ENCODE measurements at places on chromosomes 13 and 19.

DNA sequence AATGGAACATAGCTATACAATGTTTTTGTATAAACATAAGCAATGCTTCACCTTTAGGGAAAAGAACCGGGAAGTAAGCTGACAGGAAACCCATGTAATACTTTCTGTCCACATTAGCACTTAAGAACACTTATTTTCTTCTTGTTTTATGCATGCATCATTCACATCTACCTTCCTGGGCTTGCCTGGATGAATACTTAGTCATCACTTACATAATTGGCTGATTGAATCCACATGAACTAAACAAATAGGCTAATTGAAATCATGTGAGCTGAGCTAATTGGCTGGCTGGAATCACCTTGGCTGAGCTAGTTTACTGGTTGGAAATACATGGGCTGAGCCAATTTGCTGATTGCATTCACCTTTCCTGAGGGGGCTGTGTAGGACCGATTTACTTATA, 78.8 kb downstream of the ZNF726 start:
- DNase-seq, result no peak

GRCh38 chr13:44819245-44819644, 170.0 kb downstream of the NUFIP1 start:
- DNase-seq, result no peak

DNA sequence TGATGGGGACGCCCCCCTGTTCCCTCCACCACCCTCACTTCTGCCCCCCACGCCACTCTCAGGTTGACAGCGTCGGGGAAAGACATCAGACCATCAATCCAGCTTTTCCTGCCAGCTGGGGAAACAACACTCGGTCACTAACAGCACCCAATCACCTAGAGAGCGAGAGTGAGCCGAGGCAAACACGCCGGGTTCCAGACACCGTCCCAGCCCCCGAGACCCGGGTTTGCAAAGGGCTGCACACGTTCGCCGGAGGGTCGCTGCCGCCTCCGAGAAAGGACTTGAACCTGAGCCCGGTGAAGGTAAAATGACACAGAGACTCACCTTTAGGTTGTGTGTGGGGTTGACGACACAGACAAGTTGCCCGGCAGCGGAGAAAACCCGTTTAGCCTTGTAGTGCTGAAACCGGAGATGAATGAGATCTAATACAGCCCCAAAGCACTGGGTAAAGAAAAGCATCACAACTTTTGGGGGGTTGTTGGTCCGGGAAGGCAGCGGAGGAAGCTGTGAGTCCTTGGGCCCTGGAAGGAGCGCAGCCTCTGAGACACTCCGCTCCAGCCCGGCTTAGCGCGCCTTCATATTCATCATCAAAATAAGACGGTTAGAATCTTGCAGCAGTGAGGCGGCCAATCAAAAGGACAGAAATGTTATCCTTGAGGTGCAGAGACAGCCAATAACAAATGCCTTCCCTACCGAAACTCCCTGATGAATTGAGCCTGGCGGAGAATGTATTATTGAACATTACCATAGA, at the start of gene SIAH3:
SIAH3 (minus strand) TSS at position 583 of the 751 bp plus-strand sequence; CDS start at position 459, 124 bp downstream.
- peak; percentile 66 for DNase-seq

DNA sequence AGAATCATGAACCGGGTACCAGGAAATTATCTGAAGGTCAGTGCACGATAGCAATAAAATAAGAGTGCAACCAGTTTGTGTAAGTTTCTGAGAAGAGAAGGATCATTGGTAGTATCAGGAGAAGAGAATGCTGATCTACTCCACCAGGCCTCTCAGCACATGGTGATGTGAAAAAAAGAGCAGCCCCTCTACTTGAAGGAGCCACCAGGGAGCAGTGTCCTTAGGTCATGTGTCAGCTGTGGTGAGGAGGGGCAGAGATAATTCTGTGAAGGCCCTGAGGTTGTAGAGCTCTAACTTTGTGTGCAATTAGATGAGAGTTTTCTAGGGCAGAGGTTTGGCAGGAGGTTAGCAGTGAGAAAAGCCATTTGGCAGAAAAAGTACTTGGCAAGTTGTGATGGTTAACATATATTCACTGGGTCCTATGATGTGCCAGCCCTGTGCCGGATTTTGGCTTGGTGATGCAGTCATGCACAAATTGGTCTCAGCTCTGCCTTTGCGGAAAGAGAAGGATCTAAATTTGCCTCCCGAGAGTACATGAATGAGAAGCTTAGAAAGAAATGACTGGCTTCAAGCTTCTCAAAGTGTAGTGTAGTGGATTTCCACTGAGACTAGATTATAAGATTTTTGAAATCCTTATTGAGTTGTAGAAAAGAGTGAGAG, 19.2 kb upstream of the ZC3H13 start:
- no peak for DNase-seq

DNA sequence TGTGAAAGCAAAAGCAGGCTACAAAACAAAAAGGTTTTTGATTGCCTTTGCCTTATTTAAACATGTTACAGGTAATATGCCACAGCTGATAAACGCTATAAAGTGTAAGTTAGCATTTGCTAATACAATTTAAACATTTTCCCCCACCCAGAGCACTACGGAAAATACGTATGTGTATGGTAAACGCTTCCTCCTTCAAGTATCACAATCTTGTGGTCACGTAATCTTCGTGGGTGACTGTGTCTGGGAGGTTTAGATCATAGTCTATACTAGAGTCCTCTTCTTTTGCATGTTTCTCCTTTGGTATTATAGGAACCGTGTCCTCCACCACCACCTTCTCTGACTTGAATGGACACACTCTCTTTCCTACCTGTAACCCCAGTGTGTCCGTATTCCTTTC, 38.1 kb upstream of the POSTN start:
- no peak for DNase-seq

GRCh38 chr19:15427350-15427700, 8.5 kb upstream of the AKAP8L start:
- DNase-seq, result no peak

DNA sequence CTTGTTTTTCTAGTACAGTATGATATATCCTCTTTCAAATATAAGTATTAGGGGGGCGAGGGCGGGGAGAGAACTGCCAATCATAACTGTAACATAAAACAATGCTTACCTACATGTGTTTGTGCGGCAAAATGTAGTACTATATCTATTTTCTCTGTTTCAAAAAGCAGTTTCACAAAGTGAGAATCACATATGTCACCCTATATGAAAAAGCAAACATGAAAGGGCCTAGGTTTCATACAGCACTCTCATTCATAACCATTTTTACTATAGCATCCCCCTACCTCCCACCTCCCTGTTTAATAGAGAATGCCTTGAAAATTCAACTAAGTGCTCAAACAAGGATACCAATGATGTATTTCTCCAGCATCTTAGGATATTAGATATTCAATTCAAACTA, 5.2 kb downstream of the TGDS start:
- no peak for DNase-seq

DNA sequence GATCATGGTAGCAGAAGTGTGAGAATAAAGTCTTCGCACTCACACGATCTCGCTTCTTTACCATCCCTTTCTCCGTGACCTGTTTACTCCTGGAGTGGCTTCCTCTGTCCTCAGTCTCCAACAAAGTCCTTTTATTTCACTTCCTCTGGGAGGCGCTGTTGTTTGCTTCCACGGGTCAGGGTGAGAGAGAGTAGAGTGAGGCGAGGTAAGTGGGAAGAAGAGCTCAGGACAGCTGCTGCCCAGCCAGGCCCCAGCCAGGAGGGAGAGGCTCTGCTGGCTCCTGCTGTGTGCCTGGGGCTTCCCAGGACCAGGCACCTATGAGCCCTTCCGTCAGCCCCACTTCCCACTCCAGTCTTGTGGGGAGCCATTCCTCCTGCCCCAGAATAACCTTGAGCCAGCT, 242.1 kb downstream of the FGF9 start:
- DNase-seq, result no peak

- DNase-seq, result no peak
Measured at GRCh38 chr19:50959731-50960500, 7.1 kb upstream of the KLK5 start.

- no peak for DNase-seq
Measured at GRCh38 chr19:48868114-48868886, at the start of gene PLEKHA4. TSS of gene PLEKHA4 (minus strand) at chr19:48868617. CDS start at chr19:48867620, 997 bp downstream.

DNA sequence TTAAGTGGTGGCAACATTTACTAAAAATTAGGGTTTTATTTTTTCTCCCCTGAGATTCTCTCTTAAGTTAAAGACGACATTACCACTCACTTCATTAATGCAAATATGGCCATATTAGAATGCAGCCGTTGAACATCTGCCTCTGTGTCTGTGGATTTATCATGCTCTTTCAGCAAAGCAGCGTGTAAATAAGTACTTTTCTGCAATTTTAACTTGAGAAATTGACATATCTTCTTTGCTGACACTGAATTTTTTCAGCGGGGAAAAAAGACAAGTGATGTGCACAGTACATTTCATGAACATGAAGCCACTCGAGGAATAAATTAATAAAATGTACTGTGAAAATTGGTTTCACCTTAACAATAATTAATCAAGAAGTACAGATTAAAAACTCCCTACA, 406.4 kb downstream of the ITGBL1 start:
- DNase-seq, result no peak

DNA sequence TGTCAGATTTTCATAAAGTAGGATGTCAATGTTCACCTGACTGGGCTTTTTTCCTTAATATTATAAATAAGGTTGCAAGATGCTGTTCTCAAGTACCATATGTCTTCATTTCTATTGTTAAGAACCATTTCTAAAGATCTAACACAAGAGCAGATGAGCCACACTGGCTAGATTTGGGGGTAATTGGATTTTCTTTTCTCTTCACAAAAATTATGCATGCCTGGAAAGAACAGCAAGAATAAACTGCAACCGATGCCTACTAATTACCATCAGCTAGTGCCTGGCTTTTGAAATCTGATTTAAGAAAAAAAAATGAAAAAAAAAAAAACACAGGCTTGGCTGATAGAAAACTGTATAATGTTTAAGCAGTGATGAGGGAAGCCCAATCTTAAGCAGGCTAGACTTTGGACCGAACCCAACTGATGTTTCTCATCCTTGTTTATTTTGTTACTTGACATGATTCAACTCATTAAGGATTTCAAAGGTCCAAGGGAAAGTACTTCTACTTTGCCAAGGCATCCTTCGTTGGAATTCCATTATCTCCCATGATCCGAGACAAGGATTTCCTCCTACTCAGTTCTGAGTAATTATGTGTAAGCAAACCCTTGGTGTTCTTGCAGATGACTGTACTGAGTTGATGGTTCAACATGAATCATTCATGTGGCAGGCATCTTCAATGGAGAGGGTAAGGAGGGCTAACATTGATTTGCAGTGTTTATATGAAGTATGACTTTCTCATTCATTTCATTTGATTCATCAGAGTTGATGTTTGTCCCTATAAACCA, 300.5 kb downstream of the SPRY2 start:
- DNase-seq, result no peak

- no peak for DNase-seq
Measured at GRCh38 chr13:24216176-24216575, 55.7 kb downstream of the SPATA13 start.

DNA sequence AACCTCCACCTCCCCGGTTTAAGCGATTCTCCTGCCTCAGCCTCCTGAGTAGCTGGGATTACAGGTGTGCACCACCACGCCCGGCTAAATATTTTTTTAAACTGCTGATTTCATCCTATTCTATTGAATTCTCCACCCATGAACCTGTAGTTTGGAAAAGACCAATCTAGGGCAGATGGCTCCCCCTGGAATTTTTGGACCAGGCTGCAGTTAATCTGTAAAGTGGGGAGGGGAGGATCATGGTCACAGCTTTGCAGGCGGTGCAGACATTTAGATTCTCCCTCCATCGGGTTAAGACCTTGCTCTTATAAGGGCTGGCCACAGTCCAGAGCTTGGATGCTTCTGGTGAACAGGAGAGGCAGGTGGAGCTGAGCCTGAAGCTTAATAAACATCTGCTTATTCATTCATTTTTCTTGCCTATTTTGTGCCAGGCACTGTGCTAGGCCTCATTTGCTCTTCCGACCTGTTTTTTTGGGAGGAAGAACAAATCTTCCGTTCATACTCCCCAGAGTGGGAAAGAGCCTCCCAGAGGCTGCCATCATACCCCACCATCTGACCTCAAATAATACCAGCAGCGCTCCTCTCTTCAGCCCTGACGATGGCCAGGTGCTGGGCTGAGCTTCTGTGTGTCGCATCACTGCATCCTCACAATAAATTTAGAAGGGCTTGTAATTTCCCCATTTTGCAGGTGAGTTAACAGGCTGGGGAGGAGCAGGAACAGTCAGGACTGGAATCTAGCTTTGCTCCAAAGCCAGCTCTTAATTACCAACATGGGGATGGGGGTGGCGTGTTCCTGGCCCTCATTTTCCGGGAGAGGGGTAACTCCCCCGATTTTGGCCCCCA, 902 bp upstream of the CCDC106 start:
- no peak for DNase-seq

DNA sequence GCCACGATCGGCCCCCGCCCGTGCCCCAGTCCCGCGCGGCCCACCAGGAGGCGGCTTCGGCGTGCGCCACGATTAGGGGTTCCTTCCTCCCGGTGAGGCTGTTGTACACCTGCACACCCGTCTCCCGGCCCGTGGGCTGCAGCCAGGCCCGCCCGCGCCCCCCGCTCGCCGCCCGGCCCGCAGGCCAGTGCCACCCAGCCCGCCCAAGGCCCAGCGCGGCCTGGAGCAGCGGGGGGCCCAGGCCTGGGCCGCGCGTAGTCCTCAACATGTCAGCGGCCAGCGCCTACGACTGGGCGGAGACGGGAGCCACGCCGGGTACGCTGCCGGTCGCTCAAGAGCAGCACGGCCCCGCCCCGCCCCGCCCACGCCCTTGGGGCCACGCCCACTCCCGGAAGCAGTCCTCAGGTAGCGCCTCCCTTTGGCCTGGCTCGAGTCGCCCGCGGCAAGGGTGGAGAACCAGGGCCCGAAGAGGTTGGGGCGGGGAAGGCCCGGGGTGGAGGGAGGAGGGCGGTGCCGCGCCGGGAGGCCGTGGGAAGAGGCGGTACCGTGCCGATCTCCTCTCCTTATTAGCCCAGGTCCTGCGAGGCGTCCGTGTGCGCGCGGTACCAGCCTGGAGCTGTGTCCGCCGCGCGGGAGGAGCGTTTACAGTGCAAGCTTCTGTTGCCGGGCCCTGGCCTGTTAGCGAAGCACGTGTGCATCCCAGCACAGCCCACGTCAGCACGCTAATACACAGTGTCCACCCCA, at the start of gene CARS2:
CARS2 (minus strand) TSS at position 291 of the 744 bp plus-strand sequence; CDS start at position 268, 23 bp downstream.
- peak; percentile 93 for DNase-seq

DNA sequence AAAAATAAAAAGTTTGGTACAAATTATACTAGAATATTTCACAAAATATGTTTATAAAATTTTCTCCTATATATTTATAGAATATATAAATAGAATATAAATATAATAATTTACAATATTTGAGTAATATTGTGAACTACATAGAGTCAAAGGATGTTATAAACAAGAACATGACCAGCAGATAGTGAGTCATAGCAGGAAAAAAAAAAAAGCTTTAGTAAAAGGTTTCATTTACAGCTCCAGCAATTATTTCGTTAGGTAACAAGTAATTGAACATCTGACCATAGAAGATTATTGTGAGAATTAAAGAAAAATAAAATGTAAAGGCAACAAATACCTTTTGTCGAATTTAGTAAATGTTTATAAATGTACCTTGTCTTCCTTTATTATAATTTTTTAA, 864.1 kb downstream of the PCDH17 start:
- DNase-seq, result no peak

GRCh38 chr19:48509467-48510194, 2.0 kb downstream of the LMTK3 start:
- DNase-seq, result peak; percentile 68

- no peak for DNase-seq
Measured at GRCh38 chr19:1468821-1469254, 10.2 kb downstream of the C19orf25 start.

Data from putamen (tissue), 1 donor.